GM13976 (cell line): ENCODE measurements at places on chromosomes 13 and 19.

GRCh38 chr13:24005755-24006281 lies 108.5 kb upstream of the C1QTNF9B start:
- no peak for DNase-seq

- no peak for DNase-seq
These were observed 57.9 kb downstream of the RXFP2 start for GRCh38 chr13:31797154-31797775.

GRCh38 chr19:44968670-44969069 lies 13.5 kb downstream of the CLPTM1 start:
- DNase-seq, result no peak

DNA sequence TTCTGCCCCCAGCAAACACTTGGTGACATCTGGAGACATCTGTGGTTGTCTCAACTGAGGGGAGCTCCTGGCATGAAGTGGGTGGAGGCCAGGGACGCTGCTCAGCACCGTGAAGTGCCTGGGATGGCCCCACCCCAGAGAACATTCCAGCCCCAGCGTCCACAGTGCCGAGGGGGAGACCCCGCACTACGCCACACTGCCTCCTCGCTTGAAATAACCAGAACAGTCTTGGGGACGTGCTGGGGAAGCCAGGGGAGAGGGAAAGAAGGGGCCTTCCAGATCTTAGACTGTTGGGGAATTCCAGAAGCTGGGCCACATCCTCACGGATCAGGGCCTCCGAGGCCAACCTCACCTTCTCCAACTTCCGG lies 4.2 kb downstream of the DPP9 start:
- no peak for DNase-seq

- DNase-seq, result no peak
These were observed 50.6 kb upstream of the USPL1 start for GRCh38 chr13:30567072-30567471.

DNA sequence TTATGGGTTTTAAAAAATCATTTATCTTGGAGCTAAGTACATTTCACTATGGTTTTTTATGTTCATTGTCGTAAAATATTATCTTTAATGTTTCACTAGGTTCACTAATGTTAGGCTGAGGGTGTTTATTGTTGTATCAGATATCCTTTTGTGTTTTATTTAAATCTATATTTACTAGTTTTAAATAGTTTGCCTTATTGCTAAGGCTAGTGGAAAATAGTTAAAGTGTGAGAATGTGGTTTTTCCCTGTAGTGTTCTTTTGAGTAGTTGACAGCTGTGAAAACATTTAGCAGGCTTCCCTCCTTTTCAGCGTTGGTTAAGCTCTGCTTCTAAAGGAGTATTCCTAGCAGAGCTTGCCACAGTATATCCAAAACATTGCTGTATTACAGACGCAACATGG lies 139.0 kb downstream of the TM9SF2 start:
- DNase-seq, result no peak

- no peak for DNase-seq
These were observed 3.7 kb upstream of the ZNRF4 start for GRCh38 chr19:5451494-5451893.

DNA sequence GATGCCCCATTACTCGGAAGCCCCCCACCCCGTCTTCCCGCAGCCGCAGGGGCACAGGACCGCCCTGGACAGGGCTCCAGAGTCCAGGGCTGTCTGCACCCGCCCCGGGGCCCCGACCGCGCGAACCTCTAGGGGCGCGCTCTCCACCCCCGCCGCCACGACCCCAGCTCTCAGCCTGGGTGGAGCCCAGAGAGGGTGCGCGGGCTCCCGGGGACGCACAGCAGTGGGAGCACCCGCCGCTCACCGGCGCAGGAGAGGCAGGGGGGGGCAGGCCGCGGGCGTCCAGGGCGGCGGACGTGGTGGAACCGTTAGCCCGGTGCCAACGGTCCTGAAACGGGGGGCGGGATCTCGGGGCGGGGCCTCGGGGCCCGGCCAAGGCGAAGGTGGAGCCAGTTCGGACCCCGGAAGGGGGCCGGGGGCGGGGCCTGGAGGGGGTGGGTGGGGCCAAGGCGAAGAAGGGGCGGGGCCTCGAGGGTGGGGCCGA lies at the start of gene ATP8B3:
Gene ATP8B3 (minus strand): TSS at position 335 of the 484 bp plus-strand sequence. CDS start 540 bp downstream, outside the sequence.
- DNase-seq, result peak; percentile 100

- DNase-seq, result no peak
These were observed 15.3 kb downstream of the COLGALT1 start for GRCh38 chr19:17570791-17571190.

GRCh38 chr19:17735410-17735809 lies 15.9 kb upstream of the FCHO1 start:
- no peak for DNase-seq

GRCh38 chr19:30076751-30077670 lies 135.0 kb downstream of the URI1 start:
- DNase-seq, result no peak

DNA sequence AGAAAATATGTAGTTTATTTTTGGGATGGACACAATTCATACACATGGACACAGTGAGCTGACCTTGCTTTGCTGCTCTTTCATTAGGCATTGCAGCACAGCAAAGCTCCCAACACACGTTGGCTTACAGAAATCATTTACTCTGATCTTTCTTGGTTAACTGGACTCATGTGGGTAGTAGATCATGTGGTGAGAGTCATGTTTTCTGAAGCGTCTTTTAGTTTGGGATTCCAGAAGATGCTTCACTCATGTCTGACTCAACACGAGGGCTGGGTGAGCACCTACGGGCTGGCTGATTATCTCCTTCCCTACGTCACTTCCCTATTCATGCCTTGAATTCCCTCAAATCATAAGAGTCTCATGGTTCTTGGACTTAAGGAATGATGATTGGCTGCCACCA lies 12.1 kb upstream of the LGALS16 start:
- DNase-seq, result no peak

DNA sequence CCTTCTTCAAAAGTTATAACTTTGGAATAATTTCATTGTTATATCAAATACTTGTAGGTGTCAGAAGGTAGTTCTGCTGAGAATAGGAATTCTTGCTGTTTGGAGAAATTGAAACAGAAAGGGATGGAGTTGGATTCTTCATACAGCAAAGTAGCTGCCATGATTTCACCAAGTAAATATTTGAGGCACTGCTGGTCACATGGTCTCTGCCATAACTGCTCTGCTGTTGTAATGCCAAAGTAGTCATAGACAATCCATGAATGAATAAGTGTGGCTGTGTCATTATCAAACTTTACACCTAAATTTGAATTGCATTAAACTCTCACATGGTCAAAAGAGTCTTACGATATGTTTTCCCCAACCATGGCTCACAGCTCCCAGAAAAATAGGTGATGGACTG lies 308.6 kb downstream of the GPC6 start:
- no peak for DNase-seq

DNA sequence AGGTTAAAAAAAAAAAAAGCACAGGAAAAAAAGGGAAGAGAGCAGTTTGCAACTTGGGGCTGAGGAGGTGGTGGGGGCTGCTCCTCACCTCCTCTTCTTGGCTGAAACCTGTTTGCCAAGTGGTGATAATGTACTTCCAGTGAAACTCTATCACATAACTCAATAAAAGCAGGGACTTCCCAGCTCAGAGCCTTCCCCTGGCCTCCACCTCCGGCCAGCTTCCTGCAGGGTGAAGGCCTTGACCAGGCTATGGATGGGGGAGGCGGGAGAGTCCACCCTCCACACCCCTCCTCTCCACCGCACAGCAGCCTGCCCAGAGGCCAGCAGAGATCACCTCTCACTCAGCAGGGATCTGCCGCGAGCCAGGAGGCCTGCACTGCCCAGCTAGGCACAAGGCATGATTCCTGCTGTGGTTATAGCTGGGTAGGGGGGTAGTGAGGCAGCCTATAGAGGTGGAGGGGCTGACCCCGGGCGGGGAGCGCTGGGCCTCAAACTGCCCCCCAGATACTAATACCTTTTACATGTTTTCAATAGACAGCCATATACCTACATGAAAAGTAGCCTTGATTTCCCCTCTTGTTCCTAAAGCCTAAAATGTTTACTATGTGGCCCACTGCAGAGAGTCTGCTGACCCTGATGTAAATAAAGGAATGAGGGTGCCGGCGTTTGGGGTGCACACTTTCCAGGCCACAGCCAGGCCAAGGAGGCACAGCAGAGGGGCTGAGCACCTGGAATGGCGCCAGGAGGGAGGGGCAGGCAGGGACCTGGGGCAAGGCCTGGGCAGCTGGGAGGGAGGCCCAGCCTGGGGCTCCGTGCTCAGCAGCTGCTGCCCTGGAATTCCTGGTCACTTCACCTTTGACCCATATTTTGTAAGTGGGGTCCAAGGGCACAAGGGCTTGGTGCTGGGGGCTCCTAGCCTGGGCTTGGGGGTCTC lies 10.3 kb downstream of the ZNF787 start:
- DNase-seq, result peak; percentile 45

GRCh38 chr19:16394681-16395375 lies 70.2 kb downstream of the KLF2 start:
- no peak for DNase-seq

DNA sequence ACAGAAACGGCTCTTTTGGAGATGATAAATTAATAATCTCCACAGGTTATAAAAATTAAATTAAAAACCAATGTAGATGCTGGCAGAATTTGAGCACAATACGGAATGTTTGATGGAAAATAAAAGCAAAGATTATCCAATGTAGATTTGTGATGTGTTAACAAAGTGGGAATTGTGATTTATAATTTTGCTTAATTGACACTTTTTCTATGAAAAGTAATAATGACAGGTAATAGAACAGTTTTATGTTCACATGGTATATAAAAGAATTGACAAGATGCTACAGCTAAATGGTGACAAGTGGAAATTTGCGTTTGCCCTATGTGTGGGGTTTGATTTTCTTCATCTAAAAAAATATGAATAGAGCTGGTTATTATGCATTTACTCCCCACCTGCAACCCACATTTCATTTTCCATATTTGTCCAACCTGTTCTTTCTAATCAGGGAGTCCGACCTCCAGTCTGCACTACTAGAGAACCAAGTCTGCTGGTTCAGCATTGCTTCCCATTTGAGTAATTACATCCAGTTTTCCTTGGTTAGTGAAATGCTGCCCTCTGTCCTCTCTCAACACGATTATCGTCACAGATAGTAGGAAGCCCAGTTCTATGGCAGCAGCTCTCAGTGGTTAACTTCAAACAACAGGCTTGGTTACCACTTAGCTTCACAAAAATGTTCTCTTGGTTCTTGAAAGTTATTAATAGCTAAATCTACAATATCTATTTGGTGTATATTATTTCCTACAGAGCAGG lies 61.4 kb upstream of the SLITRK1 start:
- no peak for DNase-seq

DNA sequence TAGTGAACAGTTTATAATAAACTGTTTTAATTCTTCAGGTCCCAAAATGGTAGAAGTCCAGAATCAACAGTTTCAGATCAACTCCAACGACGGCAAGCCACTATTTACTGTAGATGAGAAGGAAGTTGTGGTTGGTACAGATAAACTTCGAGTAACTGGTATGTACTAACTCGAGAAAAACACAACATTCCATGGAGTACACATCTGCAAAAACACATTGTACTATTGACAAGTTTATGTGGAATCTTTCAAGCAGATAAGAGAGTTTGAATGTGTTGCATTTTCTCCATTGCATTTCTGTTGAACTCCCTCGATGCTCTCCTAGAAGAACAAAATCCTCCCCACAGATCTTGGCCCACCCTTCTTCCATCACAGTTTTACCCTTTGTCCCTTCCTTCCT lies 98.5 kb downstream of the SGCG start:
- no peak for DNase-seq

DNA sequence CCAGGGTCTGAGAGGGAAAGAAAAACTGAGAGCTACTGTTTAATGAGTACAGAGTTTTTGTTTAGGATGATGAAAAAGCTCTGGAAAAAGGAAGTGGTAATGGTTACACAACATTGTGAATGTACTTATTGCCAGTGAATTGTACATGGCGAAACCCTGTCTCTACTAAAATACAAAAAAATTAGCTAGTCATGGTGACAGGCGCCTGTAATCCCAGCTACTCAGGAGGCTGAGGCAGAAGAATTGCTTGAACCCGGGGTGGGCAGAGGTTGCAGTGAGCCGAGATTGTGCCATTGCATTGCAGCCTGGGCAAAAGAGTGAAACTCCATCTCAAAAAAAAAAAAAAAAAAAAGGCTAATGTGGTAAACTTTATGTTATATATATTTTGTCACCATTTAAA lies 96.3 kb downstream of the VWA8 start:
- no peak for DNase-seq

DNA sequence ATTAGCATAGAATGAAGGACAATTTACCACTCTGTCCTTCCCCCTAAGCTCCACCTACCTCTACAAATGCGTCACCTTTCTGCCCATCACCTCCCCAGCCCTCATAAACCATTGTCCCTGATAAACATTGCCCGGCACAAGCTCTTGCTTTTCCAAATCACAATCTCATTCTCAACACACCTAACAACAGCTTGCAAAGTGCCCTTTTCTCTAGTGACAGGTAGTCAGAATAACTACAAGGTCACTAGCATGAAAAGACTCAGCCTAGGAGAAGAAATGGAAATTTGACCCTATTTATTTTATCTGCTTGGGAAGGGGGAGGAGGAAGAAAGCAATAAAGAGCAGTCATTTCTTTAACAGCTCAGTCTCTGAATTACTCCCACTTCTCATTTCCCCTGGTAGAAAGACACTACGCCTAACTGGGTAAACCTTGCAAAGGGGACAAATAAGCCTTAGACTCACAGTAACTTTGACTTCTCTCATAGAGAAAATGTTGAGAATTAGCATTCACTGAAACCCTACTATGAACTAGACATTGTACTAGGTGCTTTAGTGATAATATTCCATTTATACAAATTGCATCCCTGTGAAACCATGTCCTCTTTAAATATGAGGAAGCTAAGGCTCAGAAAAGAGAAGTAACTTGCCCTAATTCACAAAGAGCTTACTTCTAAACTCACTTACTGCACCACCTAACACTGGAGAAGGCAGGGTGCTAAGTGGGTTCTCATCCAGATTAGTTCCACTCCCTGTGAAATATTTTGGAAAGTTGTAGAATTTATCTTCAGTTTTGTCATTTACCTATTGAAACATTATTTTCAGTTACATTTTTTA lies 116.2 kb upstream of the FNDC3A start:
- no peak for DNase-seq

- DNase-seq, result peak; percentile 80
These were observed at the start of gene FFAR1 for GRCh38 chr19:35347171-35347929. FFAR1 (plus strand) TSS chr19:35347902; CDS start chr19:35351552, 3,650 bp downstream.

GRCh38 chr13:24196593-24197197 lies 36.2 kb downstream of the SPATA13 start:
- no peak for DNase-seq

DNA sequence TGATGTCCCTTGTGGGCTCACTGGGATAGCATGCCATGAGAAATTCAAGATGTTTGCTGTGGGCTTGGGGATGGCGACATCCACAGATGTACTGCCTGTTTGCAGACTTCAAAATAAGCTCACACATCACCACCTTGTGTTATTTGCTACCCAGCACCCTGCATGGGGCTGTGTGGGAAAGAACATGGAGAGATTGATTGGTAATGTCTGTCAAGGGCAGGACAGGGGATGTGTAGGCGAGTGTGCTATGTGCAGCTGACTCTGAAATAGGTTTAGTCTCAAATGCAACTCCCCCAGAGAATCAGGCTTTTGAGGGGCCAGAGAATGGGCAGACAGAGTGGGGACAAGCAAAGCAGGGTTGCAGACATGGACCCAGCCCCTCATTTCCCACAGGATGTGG lies 24.7 kb downstream of the PNPLA6 start:
- DNase-seq, result no peak
